K562 (cell line): ENCODE measurements at places on chromosomes 7 and 10. TPM values are rescaled to one million over a fixed set of nuclear protein-coding genes. Genes with fewer than 3 reads are reported as not detected.

DNA sequence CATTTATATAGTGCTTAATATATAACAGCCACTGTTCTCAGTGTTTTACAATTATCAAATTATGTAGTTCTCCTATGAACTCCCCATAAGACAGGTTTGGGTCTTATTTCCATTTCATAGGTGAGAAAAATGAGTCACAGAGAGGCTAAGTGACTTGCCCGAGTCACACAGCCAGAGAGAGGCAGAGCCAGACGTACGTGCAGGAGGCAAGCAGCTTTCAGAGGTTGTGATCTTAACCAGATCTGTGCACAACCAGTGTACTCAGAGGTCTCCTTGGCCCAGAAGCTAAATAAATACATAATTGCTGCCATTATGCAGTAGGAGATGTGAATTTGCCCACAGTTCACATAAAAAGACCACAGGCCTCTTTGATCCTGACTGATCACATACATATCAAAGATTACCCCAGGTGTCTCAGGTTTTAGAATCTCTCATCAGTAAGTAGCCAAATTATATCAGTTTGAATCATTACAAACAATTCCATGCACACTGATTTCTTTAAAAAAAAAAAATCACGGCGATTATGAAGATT is 304.7 kb upstream of the AOAH start:
- DNase-seq = no peak

Gene PBLD
- total RNA-seq = 2.2 and 2.5 TPM in 2 replicates

- DNase-seq = no peak
These were observed 102.2 kb upstream of the GPR26 start for GRCh38 chr10:123563994-123564393.

- no peak for DNase-seq
These were observed 21.7 kb downstream of the CRHR2 start for GRCh38 chr7:30660331-30661255.

Gene PPP1R17
- total RNA-seq = not detected in 2 replicates

GRCh38 chr10:129970465-129971364 is 6.6 kb upstream of the EBF3 start:
- DNase-seq = no peak

DNA sequence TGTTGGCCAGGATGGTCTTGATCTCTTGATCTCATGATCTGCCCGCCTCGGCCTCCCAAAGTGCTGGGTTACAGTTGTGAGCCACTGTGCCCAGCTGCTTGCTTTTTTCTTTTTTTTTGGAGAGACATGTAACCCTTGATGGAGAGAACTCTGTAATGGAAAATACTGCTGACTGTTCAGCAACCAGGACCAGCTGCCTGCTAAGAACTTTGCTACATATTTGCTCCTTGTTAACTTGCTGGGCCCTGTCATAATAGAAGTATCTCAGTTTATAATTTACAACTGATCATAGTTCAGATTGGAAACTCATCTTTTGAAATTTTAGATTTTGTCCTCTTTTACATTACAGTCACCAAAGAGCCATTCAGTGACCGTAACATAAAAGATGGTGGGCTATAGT is 34.9 kb downstream of the TASOR2 start:
- DNase-seq = no peak

- no peak for DNase-seq
These were observed 14.4 kb downstream of the ITGA8 start for GRCh38 chr10:15705298-15705697.

GRCh38 chr7:151793991-151794507 is 82.9 kb downstream of the PRKAG2 start:
- no peak for DNase-seq

DNA sequence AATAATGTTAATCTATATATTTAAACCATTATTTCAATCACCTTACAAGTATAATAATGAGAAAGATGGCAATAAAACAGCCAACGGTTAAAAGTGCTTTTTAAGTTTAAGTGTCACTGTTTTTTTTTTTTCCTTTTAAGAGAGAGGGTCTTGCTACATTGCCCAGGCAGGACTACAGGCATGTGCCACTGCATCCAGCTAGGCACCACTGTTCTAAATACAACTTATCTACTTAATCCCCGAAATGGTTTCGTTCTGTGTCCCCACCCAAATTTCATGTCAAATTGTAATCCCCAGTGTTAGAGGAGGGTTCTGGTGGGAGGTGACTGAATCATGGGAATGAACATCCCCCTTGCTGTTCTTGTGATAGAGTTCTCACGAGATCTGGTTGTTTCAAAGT is 49.7 kb downstream of the TNPO3 start:
- no peak for DNase-seq

GRCh38 chr10:80571352-80571751 is 33.6 kb downstream of the SH2D4B start:
- no peak for DNase-seq

Gene CPA4
- not detected in 2 replicates for total RNA-seq

GRCh38 chr10:133312016-133312768 is 3.5 kb downstream of the ZNF511 start:
- no peak for DNase-seq

DNA sequence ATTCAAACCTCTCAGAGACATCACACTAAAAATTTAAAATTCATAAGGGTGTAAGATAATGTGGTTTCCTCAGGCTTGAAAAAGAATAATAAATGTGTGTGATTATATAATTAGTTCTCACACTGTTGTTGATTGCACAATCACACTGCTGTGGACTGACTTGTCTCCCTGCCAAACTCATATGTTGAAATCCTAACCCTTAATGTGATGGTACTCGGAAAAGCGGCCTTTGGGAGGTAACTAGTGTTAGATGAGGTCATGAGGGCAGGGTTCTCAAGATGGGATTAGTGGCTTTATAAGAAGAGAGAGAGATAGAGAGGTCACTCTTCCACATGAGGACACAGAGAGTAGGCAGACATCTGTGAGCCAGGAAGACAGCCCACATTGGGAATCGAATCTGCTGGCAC is 128.5 kb upstream of the COL1A2 start:
- no peak for DNase-seq

- DNase-seq = no peak
These were observed 38.7 kb downstream of the FAM107B start for GRCh38 chr10:14736043-14736442.

Gene PARD3
- total RNA-seq = 6.5 and 6.8 TPM in 2 replicates

- no peak for DNase-seq
These were observed 17.4 kb downstream of the ZNRF2 start for GRCh38 chr7:30301751-30302150.

Gene MACROH2A2
- total RNA-seq = not detected in 2 replicates

- no peak for DNase-seq
These were observed 35.1 kb downstream of the SORBS1 start for GRCh38 chr10:95526044-95526443.

DNA sequence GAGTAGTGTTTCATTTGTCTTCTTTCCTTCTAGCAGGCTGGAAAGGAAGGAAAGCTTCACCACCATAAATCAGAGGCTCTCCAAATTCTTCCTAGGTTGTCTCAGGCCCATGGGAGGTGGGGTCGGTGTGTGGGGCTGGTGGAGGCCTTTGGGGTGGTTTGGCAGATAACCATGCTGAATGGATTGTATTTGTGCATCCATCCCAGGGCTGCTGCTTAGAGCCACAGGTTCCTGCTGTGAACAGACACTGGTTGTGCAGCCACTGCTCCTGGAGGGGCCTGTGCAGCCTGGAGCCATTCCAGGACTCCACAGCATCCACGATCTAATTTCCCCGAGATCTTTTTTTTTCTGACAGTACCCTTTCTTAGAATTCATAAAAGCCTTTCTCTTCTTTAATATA is 741.8 kb downstream of the SUGCT start:
- no peak for DNase-seq

GRCh38 chr7:94701555-94701973 is 45.6 kb upstream of the SGCE start:
- DNase-seq = no peak

Gene GPER1
- 0.11 TPM in 1 of 2 replicates, not detected in the other for total RNA-seq

Gene PIK3AP1
- total RNA-seq = 1.4 TPM in 2 replicates

DNA sequence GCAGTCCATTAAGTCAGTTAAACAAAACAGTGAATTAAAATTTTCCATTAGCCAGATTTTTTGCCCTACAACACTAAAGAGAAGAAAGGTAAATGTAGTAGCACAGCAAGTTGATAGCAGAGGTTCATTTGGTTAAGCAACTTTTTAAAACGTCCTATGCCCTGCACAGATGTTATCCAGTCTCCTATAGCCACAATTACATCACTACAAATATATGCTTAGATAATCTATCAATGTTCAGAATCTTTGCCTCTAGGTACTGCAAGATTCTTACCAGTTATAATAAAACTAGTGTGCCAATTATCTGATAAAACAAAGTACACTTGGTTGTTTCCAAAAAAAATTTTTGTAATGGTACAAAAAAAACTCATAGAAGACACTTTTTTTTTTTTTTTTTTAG is 175.5 kb upstream of the MYO3A start:
- DNase-seq = no peak

DNA sequence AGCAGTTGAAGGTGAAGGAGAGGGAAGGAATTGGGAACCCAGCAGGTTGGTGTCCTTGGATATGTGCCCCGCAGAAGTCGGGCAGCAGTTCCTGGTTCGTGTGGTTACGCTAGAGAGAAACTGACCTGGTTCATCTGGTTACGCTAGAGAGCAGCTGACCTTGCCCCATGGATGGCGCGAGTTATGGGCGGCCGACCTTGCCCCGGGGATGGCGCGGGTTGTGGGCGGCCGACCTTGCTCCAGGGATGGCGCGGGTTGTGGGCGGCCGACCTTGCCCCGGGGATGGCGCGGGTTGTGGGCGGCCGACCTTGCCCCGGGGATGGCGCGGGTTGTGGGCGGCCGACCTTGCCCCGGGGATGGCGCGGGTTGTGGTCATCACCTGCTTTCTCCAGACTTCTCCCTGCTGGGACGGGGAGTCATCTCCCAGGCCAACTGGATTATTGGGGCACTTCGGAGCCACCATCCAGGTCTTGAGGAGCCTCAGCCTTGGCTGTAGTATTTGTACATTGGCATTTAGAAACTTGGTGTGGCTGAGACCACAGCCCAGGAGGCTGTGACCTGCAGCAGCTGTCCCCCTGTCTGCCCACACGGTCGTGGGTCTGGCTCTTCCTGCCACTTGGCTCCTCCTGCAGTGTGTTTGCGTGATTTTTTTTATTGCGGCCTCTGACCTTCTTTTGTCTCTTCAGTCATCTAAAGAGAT is 6.1 kb downstream of the GET4 start:
- DNase-seq = no peak

Gene SOSTDC1
- 8.8 and 12.0 TPM in 2 replicates for total RNA-seq

Gene TFPI2
- total RNA-seq = 0.11 TPM in 1 of 2 replicates, not detected in the other

- DNase-seq = no peak
These were observed 48.5 kb downstream of the RASGEF1A start for GRCh38 chr10:43218206-43218950.

Gene IDI2
- total RNA-seq = not detected in 2 replicates

Gene LIPJ
- not detected in 2 replicates for total RNA-seq
